ENCODE measurements at places on chromosomes 7 and 10.

- no peak for DNase-seq
Measured at GRCh38 chr7:142506601-142507000, 242.7 kb upstream of the PRSS1 start.

DNA sequence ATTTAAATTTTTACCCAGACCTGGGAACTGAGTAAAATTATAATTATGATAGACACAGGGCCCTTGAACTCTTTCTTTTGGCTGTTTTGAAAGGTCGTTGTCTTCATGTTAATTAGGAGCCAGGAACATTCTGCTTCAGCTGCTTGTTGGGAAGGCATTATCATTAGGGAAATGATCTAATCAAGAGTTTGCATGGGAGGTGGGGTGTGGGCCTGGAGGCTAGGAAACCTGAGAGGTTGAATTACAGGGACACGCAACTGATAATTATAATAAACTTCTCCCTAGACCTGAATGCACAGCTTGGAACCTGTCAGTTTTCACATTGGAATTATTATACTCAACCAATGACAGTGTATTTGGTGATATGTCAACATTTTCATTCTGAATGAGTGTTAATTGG, 237.7 kb downstream of the CACNB2 start:
- DNase-seq, result no peak

DNA sequence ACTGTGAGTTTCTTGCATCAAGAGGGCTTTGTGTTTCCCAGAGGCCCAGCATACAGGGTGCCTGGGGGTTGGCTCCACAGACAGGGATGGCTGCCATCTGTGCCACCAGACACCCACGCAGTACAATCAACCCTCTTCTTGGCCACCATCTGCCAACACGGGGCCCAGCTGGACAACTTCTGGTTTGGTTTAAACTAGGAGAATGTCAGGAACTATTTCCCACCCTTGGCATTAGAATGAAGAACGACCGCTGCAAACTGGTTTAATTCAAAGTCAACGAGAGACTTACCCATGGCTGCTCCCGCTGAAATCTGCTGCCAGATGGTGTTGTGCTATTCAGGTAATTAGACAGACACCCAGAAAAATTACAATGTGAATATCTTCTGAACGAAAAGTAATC, 27.8 kb downstream of the NMT2 start:
- no peak for DNase-seq

- DNase-seq, result no peak
Measured at GRCh38 chr10:73997461-73997786, 492 bp upstream of the VCL start.

GRCh38 chr10:86594535-86594934, 59.8 kb upstream of the OPN4 start:
- no peak for DNase-seq

GRCh38 chr10:100554902-100555301, 19.2 kb downstream of the HIF1AN start:
- DNase-seq, result no peak

DNA sequence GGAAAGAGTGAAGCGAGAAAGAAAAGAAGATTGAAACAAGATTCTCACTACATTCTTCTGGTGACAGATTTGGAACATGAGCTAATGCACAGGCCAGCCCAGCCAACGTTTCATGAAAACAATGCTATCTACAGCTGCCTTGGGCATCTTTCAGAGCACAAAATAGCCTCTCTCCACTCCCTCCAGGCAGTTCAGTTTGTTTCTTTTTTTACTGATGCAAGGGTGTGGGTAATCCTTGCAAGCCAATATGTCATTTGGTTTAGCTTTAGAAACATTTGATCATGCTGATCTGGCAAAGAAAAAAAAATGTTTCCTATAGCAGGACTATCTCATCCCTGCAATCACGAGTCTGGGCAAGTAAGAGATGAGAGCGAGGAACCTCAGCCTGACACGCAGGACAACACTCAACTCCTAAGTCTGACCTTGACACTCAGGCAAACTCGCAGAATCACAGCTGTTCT, 35.9 kb downstream of the SVIL start:
- DNase-seq, result no peak

GRCh38 chr10:102962951-102963755, 45.1 kb downstream of the CNNM2 start:
- DNase-seq, result no peak

DNA sequence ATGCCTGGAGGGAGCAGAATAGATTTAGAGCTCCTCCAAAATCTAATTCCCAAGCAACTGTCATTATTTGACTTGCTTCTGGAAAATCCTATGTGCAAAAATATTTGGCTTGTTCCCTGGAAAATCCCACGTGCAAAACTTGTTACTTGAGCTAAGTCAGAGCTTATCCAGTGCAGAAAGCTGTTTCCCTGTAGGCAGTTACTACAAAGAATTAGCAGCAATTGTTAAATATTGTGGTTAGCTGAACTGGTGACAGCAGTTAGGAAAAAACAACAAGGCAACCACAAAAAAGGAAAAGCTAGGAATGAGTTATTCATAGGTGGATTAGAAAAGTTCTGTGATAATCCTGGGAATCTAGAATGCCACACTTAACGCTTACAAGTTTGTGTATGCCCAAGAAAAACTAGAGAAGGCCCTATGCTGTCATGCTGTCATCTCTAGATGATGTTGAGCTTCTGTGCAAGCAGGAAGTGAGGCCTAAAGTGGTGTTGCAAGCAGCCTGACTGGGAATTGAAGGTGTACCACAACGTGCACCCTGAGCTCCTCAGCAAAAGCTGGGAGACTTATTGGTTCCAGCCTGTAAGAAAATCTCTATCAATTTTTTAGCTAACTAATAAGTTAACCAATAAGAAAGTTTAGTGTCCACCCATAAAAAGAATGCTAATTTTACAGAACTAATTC, 738.6 kb upstream of the LRRTM3 start:
- no peak for DNase-seq

DNA sequence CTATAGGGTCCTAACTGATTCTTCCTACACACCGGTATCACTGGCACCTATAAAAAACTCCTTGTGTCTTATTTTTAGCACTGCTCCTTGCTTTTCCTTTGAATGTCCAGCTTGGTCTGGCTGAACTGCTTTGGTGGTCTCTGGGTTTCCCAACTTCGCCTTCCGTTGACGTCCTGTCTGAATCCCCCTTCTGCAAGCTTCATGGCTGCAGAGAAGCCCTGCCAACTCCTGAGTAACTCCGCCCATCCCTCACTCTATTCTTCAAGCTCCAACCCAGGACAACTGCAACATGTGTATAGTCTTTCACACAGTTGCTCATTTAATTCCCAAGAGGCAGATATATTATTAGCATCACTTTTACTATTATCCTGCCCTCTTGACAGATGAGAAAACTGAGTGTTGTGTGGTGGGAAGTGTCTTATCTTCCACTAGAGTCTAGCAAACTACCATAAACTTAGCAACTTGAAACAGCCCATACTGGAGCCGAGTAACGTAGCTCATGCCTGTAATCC, 40.9 kb downstream of the MTURN start:
- no peak for DNase-seq

- DNase-seq, result no peak
Measured at GRCh38 chr10:51920672-51921071, 221.3 kb upstream of the CSTF2T start.

GRCh38 chr10:23472181-23472580, 33.3 kb downstream of the OTUD1 start:
- DNase-seq, result no peak

DNA sequence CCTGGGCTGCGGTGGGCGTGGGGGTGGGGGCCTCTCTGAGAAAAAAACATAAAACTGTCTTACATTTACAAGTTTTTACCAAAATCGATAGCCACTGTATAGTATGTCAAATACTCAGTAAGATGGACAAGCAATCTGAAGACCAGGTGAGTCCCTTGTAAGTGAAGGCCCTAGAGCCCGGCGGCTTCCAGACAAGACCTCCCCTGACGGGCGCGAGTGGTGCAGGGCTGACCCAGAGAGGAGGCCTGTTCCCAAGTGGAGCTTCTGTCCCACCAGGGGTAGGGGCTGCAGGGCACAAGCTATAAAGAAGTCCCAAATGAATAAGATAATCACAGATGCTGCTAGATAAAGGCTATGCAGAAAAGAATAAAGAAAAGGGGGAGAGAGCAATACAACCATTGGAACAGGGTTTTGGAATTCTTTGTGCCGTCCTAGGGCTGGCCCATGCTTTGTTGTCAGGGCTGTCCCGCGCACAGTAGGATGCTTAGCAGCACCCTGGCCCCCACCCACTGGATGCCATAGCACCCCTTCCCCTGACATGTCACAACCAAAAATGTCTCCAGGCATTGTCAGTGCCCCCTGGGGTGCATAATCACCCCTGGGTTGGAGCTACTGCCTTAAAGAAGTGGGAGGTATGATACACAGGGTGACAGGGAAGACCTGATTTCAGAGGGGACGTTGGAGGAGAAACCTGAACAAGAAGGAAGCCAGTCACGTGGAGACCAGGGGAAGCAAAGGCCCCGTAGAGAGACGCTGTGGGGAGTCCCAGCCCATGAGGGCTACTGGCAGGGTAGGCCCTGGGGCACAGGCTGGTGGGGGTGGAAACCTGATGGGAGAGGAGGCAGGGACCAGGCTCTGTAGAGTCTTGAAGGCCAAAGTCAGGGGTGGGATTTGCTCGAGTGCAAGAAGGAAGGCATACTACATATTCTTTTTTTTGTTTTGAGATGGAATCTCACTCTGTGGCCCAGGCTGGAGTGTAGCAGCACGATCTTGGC, 43.1 kb downstream of the CHST15 start:
- no peak for DNase-seq

GRCh38 chr7:138546064-138546619, 86.1 kb downstream of the TRIM24 start:
- DNase-seq, result no peak

DNA sequence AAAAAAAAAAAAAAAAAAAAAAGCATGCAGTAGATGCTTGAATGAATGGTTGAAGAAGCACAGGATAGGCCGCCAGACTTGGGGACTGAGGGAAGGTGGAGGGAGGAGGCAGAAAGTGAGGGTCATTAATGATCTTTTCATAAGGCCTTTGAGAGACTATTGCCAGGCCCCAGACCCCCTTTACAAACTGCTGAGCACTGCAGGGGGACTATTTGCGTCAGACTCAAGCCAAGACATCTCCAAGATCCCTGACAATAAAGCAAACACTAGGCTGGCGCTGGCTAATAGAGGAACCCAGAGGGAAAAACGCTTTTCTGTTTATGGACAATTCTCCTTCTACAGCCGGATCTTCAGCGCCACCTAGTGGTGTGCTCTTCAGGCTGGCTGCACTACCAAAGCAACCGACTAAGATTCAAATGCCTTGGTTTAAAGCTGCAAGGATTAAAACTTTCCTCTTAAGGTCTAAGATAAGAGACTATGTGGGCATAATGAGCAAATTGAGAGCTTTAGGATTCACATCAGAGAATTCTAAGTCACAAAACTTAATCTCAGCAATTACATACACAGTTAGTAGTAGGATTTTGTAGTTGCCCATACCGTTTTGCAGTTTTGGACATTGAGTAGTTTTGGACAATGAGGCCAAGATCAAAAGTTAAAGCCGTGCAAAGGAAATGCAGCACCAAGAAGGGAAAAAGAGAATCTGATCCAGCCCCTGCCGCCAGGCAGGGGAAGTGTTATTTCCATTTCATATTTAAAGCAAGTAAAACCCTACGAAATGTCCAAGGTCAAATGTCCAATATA, 17.9 kb upstream of the AGK start:
- peak; percentile 79 for DNase-seq

DNA sequence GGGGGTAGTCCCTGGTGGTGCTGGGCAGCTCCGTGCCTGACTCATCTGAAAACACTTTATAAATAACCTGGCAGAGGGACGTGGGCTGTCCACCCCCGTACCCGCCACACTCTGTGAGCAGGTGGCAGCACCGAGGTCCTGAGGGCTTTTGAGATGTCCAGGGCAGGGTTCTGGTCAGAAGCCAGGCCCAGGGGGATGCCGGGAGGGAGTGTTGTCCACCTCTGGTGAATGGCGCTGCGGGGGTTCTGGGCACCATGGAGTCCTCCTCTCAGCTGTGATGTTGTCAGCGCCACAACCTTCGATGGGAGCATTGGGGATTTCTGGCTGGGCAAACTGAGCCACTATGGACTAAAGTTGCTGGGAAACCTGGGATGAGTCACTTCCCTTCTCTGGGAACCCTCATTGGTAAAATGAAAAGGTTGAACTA, 27.4 kb upstream of the GOLGA7B start:
- DNase-seq, result no peak

- no peak for DNase-seq
Measured at GRCh38 chr7:30843741-30844482, 67.7 kb upstream of the AQP1 start.

GRCh38 chr10:84846658-84847316, 518.4 kb downstream of the CCSER2 start:
- no peak for DNase-seq

GRCh38 chr10:15067154-15067553, 21.4 kb downstream of the ACBD7 start:
- no peak for DNase-seq

DNA sequence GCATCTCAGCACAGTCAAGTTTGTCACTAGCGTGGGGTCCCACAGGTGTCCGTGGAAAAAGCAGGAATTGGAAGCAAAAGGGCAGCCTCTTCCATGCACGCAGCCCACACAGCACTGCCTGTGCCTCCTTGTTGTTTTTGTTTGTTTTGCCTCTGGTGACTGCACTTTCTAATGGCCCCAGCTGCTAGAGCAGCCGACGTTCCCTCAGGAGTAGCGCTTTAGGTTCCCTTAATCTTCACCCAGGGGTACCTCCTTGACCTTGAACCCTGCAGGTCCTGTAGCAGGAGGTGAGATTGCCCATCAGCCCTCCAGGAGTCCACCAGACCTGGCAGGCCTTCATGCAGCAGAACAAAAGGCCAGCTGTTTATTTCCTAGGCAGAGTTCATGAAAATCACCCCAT, 210.1 kb downstream of the CACNB2 start:
- no peak for DNase-seq

GRCh38 chr7:85474234-85474633, 287.4 kb upstream of the SEMA3D start:
- no peak for DNase-seq

DNA sequence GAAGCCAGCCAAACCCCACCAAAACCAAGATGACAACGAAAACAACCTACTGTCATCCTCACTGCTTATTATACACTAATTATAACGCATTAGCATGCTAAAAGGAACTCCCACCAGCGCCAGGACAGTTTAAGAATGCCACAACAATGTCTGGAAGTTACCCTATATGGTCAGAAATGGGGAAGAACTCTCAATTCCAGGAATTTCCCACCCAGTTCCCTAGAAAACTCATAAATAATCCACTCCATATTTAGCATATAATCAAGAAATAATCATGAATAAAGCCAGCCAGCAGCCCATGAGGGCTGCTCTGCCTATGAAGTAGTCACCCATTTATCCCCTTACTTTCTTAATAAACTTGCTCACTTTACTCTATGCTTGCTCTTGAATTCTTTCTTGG, 20.8 kb downstream of the MICU1 start:
- DNase-seq, result no peak

DNA sequence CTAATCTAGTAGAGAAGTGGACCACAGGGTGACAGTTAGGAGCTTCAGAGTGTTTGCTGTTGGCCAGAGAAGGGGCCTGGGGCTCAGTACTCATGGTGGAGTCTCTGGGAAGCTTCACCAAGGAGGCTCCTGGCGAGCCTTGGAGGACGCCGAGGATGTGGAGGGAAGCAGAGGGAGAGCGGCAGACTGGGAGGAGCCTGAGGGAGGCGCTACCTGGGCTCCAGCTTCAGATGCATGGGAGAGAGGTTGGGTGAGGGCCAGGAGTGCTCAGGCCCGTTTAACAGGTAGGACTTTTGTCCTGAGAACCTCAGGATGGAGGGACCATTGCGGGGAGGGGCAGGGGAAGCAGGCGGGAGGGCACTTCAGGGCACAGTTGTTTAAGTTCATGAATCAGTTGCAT, 24.2 kb downstream of the DOCK1 start:
- DNase-seq, result no peak
